Fibroblast of the aortic adventitia (primary cell): ENCODE measurements at places on chromosomes 5 and 9. TPM values are rescaled to one million over a fixed set of nuclear protein-coding genes. Genes with fewer than 3 reads are reported as not detected.
A peak's percentile ranks its signal among the peaks of the same experiment; 100 is the strongest.

GRCh38 chr5:172793577-172794488 lies 22.8 kb upstream of the DUSP1 start:
- DNase-seq = peak; percentile 59

DNA sequence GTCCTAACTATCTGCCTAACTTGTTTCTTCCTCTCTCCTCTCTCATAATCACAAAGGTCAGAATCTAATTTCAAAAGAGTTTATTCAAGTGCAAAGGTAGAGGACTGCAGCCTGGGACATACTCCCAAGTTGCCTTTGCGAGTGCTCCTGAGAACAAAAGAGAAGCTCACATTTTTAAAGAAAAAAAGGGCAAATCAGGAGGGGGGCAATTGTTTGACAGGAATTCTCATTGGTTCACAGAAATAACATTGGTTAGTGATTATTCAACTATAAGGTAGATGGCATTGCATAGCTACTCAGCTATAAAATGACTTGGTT lies 108.1 kb upstream of the RAI14 start:
- DNase-seq = no peak

GRCh38 chr5:148708854-148709253 lies 54.5 kb upstream of the HTR4 start:
- DNase-seq = no peak

DNA sequence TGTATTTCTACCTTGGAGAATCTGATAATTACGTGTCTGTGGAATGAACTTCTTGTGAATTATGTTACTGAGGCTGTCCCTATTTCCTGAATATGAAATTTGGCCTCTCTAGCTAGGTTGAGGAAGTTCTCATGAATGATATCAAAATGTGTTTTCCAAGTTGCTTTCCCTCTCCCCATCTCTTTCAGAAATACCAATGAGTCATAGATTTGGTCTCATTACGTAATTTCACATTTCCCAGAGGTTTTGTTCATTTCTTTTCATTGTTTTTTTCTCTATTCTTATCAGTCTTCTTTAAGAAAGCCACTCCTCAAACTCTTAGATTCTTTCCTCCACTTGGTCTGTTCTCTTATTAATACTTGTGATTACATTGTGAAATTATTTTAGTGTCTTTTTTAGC lies 923.8 kb upstream of the CDH9 start:
- DNase-seq = peak; percentile 2

GRCh38 chr9:136659861-136660784 lies 2.6 kb upstream of the EGFL7 start:
- no peak for DNase-seq

- DNase-seq = peak; percentile 93
Observed at GRCh38 chr5:134547579-134547978, 22.1 kb downstream of the JADE2 start.

GRCh38 chr9:111501648-111502047 lies 17.5 kb upstream of the ECPAS start:
- no peak for DNase-seq

DNA sequence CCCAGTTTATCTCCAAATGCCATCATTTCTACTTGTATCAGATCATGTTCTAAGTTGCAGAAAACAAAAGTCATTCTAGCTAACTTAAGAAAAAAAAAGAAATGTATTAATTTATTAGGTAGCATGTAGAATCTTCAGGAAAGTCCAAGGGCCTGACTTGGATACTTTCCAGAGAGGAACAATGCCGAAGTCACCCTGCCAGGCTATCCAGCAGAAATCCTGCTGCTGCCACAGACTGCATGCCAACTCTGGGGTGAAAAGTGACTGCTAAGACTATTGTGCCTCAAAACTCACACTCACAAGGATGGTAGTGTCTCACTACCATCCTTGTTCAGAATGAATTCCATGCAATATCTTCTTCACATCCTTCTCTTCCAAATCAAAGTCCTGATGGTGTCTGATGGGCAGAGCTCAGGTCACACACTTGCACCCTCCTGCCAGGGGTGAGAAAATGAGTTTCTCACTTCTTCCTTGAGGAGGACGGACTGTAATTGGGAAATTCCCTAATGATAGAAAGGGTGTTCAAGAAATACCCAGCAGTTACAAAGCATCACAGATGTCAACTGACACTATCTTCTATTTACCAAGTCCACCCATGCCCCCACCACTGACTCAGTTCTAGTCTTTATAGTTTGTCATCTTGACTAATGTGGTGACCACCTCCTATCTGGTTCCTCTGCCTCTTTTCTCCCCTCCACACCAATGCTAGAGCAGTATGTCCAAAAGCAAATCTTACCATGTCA lies 279.4 kb downstream of the CWC27 start:
- no peak for DNase-seq

- DNase-seq = peak; percentile 66
Observed at GRCh38 chr5:173395257-173395932, 67.2 kb upstream of the STC2 start.

GRCh38 chr9:112299514-112299913 lies 33.9 kb downstream of the PTBP3 start:
- DNase-seq = peak; percentile 82

Gene CARD6
- 24.2 and 34.3 TPM in 2 replicates for total RNA-seq

Gene ITGA2
- total RNA-seq = 9.1 and 171 TPM in 2 replicates

Gene ANKRD34B
- not detected in 2 replicates for total RNA-seq

Gene KLHL3
- total RNA-seq = 1.3 and 3.0 TPM in 2 replicates

Gene TICAM2
- total RNA-seq = 9.1 and 19.1 TPM in 2 replicates

Gene SH2D3C
- 0.18 and 6.0 TPM in 2 replicates for total RNA-seq
